ENCODE measurements at places on chromosomes 2 and 18. TPM values are rescaled to one million over a fixed set of nuclear protein-coding genes. Genes with fewer than 3 reads are reported as not detected.

ALMS1 gene
- 6.4 TPM for polyA plus RNA-seq

EGR4 gene
- not detected for polyA plus RNA-seq

LRRC30 gene
- not detected for polyA plus RNA-seq

MERTK gene
- 0.02 TPM for polyA plus RNA-seq

DNA sequence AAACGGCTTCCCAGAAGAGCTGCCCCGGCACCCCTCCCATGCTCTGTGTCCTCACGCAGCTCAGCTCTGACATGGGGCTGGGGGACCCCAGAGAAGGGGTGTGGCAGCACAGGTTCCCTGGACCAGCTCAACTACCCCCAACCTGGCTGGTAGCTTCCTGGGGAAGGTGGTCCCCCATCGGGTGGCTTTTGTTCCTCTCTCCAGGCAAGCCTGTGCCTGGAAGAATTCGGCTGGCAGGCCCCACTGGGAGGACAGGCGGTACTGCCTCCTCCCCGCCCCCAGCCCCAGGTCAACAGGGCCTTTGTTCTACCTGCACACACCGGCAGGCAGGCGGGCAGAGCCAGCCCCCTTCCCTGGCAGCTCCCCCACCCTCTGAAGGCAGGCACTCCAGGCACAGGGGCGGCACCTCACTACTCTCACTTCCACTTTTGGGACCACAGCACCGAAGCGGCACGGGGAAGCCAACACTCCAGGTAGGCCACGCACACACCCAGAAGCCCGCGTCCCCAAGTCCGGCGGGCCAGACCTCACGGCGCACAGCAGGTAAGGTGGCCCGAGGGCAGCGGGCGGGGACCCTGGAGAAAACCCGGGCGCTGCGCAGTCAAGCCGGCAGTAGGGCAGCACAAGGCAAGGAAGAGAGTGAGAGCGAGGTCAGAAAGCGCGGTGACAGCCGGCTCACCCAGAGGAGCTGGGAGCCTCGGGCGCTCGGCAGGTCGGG lies 1.3 kb downstream of the HS6ST1 start:
- no peak for DNase-seq

DNA sequence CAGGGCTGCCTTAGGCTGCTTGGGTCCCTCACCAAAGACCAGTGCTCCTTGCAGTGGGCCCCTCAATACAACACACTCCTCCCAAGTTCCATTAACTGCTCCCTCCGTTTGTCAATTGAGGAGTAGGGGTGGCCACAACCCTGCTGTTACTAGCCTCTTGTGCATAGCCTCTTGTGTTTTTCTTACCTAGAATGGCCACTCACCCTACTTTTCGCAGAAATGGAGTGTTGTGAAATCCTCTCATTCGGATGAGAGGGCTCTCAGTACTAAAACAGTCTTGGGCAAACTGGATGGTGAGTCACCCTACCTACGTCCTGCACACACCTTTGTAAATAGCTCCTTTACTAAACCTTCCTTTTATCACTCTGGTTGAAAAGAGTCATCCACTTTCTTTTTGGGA lies 253.9 kb downstream of the OSR1 start:
- peak; percentile 80 for DNase-seq

GRCh38 chr2:57973621-57974186 lies 72.9 kb upstream of the VRK2 start:
- DNase-seq: no peak

DNA sequence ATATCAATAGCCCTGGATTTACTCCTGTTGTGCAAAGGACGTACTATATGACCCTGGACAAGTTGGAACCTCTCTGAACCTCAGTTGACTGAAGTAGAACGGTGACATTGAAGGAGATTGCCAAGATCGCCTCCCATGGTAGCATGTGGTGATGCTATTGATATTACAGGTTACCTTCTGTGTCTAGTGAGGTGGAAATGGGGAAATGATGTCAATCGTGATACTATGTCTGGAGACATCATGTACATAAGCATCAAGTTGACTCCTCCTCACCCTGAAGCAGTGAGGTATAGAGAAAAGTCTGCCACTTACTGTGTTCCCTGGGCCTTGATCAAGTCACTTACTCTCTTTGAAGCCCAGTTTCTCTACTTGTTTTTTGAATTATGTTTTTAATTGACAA lies 93.9 kb downstream of the KLF7 start:
- no peak for DNase-seq
